ENCODE measurements at places on chromosomes 6 and 20.

DNA sequence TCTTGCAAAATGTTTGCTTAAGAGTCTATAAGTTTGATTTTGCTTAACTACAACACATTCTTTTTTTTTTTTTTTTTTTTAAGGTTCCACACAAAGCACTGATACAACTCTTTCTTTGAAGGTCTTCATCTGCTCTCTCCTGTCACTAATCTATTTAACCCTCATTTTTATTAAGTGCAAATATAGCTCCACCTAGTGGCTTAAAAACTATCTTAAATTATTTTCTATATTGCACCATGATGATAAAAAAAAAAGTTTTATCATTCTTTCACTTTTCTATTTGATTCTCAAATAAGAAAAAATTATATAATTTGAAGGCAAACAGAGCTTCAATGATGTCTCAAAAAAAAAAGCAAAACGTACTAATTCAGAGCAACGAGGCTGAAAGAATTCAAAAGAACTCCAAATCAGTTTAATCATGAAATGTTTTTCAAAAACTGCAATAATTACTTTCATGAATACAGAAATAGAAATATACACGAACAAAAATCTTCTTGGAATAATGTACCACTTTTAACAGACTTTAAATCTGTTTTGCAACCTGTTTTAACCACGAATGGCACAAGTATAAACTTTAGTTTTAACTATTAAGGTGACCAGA, 12.8 kb downstream of the ESF1 start:
- DNase-seq = no peak

GRCh38 chr6:1884313-1884712, 274.6 kb downstream of the FOXC1 start:
- DNase-seq = no peak

GRCh38 chr6:85470023-85470410, 20.1 kb downstream of the NT5E start:
- DNase-seq = no peak

GRCh38 chr6:75244063-75244584, 523 bp upstream of the COX7A2 start:
- DNase-seq = no peak
